ENCODE measurements at places on chromosomes 11 and 22.
A peak's percentile ranks its signal among the peaks of the same experiment; 100 is the strongest.

GRCh38 chr11:115910379-115910778 lies 406.2 kb upstream of the CADM1 start:
- no peaks in the 10 kb centered on the region for H3K36me3 ChIP-seq
- H3K4me3 ChIP-seq = no peak overlapping the region
- no peaks in the 10 kb centered on the region for H3K4me1 ChIP-seq
- H3K27me3 ChIP-seq = no peaks in the 10 kb centered on the region

DNA sequence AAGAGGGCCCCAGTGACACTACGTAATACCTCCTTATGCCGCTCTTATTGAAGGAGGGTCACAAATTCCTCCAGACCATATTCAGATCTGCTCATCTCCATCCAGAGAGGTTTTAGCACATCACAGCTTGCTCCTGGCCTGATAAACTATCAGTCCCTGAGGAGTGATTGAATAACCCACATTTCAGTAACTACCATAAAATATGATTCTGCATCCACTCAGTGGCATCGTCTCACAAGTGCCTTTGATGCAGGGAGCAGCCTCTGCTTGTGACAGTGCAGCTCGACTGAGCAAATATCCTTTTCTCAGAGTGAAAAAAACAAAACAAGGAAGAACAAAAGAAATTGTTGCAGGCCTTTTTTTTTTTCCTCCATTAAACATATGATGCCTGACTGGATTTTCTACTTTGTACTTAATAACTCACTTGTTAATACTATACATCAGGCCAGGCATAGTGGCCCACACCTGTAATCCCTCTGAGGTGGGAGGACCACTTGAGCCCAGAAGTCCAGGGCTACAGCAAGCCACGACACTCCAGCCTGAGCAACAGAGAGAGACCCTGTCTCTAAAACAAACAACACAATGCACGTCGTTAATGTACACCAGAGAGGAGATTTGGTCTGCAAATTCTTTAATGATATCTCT lies 64.5 kb downstream of the DDX10 start:
- no peaks in the 10 kb centered on the region for H3K27me3 ChIP-seq
- peaks cover 10% of the 10 kb centered on the region for H3K36me3 ChIP-seq
- H3K4me1 ChIP-seq = peaks cover 39% of the 10 kb centered on the region
- DNase-seq = no peak
- H3K27ac ChIP-seq = peak overlapping the region; percentile 78

GRCh38 chr11:69865707-69866106 lies 46.5 kb upstream of the FGF3 start:
- H3K27ac ChIP-seq = no peak overlapping the region
- H3K4me1 ChIP-seq = no peaks in the 10 kb centered on the region
- H3K27me3 ChIP-seq = peaks cover 74% of the 10 kb centered on the region
- peaks cover 3% of the 10 kb centered on the region for H3K36me3 ChIP-seq
- no peak overlapping the region for H3K4me3 ChIP-seq

GRCh38 chr22:23751441-23751996 lies 607 bp upstream of the ZNF70 start:
- no peaks in the 10 kb centered on the region for H3K27me3 ChIP-seq
- H3K4me1 ChIP-seq = peaks cover 9% of the 10 kb centered on the region
- peaks cover 2% of the 10 kb centered on the region for H3K36me3 ChIP-seq

DNA sequence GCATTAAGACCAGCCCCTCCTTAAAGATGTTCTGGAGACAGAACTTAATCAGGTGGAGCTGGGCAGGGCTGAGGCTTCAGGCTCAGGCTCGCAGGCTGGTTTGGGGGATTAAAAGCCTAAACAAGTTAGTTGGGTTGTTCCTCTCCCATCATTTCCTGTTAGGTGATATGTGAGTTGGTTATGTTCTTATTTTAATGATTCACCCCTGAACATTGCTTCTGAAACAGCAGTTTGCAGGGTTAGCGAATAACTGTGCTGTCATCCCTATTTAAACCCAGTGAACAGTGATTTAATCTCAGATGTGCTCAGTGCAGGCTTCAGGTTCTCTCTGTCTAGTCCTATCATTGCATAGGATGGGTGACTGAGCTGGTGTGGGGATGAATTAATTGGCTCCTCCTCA lies 47.4 kb upstream of the BIRC3 start:
- H3K36me3 ChIP-seq = peaks cover 3% of the 10 kb centered on the region
- H3K27me3 ChIP-seq = peaks cover 12% of the 10 kb centered on the region
- DNase-seq = no peak
- H3K27ac ChIP-seq = no peak overlapping the region
- no peak overlapping the region for H3K4me3 ChIP-seq

DNA sequence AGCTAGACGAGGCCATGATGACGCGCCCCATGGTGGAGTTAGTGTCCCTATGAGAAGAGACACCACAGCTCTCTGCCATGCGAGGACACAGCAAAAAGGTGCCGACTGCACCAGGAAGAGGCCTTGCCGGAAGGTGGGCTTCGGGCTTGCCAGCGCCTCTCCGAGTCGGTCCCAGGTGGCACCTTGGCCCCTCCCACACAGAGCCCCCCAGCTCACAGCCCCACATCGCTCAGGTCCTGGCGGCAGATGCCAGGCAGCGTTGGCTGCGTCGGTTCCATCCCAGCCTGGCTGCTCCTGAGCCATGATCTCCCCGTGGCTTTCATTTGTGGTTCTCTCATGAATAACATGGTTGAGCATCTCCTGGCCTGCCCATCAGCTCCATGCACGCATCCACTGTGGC lies 24.0 kb downstream of the CHID1 start:
- no peak overlapping the region for H3K27ac ChIP-seq
- no peak overlapping the region for H3K4me3 ChIP-seq
- no peak for DNase-seq
- H3K27me3 ChIP-seq = no peaks in the 10 kb centered on the region
- H3K36me3 ChIP-seq = peaks cover 6% of the 10 kb centered on the region

GRCh38 chr22:20721409-20722218 lies 52.3 kb upstream of the SERPIND1 start:
- H3K4me3 ChIP-seq = no peak overlapping the region
- no peaks in the 10 kb centered on the region for H3K27me3 ChIP-seq
- peaks cover 5% of the 10 kb centered on the region for H3K4me1 ChIP-seq
- DNase-seq = no peak
- H3K27ac ChIP-seq = peak overlapping the region; percentile 71

- H3K27ac ChIP-seq = peak overlapping the region; percentile 47
- no peak overlapping the region for H3K4me3 ChIP-seq
- no peak for DNase-seq
These were observed 131.8 kb downstream of the UVRAG start for GRCh38 chr11:75946531-75947530.

GRCh38 chr11:26193694-26194365 lies 138.1 kb upstream of the ANO3 start:
- H3K36me3 ChIP-seq = no peaks in the 10 kb centered on the region
- H3K27ac ChIP-seq = no peak overlapping the region
- no peak overlapping the region for H3K4me3 ChIP-seq
- DNase-seq = no peak

DNA sequence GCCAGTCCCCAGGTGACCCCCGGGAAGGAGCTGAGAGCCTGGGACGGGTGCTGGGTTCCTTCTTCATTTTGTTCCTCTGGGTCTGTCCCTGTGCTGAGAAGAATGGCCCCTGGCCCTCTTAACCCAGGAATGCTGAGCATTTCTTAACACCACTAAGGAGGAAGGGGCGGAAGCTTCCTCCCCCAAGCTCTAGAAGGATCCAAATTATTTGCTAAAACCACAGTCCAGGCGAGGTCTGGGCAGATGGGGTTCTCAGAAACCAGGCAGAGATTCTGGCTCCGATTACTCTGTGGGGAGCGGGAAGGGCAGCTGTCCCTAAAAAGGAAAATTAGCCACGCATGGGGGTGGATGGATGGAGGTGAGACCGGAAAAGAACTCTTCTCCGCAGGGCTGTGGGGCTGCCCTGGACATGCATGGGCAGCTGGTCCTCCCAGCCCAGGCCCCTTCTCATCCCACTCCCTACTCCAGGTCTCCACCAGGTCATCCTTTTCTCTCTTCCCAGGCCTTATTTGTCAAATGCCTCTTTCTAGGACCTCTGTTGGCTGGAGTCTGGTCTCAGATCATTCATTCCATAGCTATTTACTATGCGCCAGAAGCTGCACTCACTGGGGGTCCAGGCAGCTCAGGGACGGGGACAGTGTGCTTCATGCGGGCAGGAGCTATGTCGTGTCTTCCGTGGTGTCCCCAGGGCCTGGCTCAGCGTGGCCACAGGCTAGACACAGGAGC lies 45.0 kb upstream of the MYH9 start:
- H3K27me3 ChIP-seq = no peaks in the 10 kb centered on the region
- DNase-seq = no peak
- peaks cover 22% of the 10 kb centered on the region for H3K4me1 ChIP-seq
- H3K4me3 ChIP-seq = no peak overlapping the region
- no peaks in the 10 kb centered on the region for H3K36me3 ChIP-seq

DNA sequence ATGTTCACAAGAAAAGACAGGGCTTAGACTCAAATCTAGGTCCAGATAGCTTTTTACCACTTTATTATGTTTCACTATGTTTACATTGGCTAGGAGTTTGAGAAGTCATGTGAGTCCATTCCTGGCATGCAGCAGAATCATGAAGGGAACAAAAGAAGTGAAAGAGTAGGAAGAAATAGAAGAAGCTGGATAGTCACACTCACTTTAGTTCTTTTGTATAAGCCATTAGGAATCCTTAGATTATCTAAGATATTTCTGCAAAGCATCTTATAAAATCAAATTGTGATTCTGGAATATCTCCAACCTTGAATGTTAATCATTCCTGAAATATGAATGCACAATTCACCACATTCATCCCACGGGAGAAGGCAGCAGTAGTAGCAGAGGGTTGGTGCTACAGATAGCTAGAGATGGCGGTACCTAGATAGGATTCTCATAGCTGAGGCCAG lies 31.9 kb downstream of the MAML2 start:
- no peaks in the 10 kb centered on the region for H3K27me3 ChIP-seq
- peaks cover 34% of the 10 kb centered on the region for H3K4me1 ChIP-seq
- no peak for DNase-seq
- H3K36me3 ChIP-seq = no peaks in the 10 kb centered on the region

GRCh38 chr11:59418156-59418555 lies 8.1 kb downstream of the OR5A2 start:
- no peak for DNase-seq
- no peak overlapping the region for H3K27ac ChIP-seq
- peaks cover 68% of the 10 kb centered on the region for H3K27me3 ChIP-seq
- H3K4me3 ChIP-seq = no peak overlapping the region

- H3K27ac ChIP-seq = peak overlapping the region; percentile 54
- no peaks in the 10 kb centered on the region for H3K27me3 ChIP-seq
- peaks cover 2% of the 10 kb centered on the region for H3K36me3 ChIP-seq
- peaks cover 5% of the 10 kb centered on the region for H3K4me1 ChIP-seq
- no peak for DNase-seq
These were observed 21.1 kb upstream of the KLHL35 start for GRCh38 chr11:75453916-75454655.

DNA sequence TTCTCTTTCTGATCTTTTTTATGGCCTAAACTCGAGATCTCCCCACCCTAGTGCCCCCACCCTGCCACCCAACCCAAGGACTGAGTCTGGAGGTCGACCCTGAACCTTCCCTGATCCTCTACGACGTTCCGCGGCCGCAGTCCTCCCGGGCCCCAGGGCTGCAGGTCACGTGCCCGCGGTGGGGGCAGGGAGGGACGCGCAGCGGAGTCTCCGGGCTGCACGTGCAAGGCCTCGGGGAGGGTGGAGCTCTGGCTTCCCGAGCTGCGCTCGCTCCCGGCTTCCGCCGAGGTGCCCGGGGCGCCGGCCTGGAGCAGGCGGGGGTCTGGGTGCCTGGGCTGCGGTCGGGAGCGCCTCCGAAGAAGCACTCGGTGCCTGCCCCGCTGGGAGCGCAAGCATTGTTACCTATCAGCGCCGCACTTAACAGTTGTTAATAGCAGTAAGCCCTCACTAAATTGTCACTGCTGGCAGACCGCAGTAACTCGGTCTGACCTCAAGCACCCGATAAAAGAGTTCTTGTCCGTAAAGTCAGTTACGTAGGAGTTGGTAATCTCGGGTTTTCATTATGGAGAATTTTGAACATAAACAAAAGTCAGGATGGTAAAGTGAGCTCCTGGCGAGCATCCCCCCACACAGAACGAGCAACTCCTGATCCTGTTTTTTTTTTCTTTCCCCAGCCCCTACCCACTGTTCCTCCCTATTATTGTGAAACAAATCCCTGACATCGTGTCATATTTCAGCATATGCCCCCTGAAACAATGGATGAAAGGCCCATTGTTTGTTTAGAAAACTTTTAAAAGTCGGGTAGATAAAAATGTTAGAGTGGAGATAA lies 69.7 kb upstream of the EP300 start:
- DNase-seq = peak; percentile 68
- peaks cover 2% of the 10 kb centered on the region for H3K36me3 ChIP-seq

- H3K27ac ChIP-seq = no peak overlapping the region
- H3K27me3 ChIP-seq = peaks cover 48% of the 10 kb centered on the region
- no peaks in the 10 kb centered on the region for H3K36me3 ChIP-seq
- no peak for DNase-seq
These were observed 130.0 kb downstream of the EHF start for GRCh38 chr11:34750692-34751405.

GRCh38 chr22:49266561-49267519 lies 560.8 kb downstream of the BRD1 start:
- peaks cover 44% of the 10 kb centered on the region for H3K27me3 ChIP-seq
- no peak overlapping the region for H3K4me3 ChIP-seq
- no peaks in the 10 kb centered on the region for H3K36me3 ChIP-seq
- H3K4me1 ChIP-seq = peaks cover 5% of the 10 kb centered on the region
- no peak for DNase-seq
- H3K27ac ChIP-seq = no peak overlapping the region

DNA sequence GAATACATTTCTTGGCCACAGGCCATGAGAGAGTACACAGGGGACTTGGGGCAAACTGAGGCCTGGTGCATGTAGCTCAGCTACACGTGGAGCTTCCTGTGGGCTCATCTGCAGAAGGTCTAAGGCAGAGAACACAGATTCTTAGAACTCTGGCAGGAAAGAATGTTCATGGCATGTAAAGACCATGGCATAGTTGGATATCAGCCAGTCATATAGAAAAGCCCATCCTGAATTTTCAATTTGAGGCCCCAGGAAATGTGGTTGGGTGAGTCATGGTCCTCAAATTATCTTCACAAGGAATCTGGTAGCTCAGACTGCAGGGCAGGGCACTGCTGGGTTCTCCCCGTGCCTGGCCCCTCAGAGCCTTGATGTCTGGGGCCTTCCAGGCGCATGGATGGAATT lies 13.7 kb upstream of the ST3GAL4 start:
- peaks cover 6% of the 10 kb centered on the region for H3K4me1 ChIP-seq
- H3K27me3 ChIP-seq = no peaks in the 10 kb centered on the region
- no peak overlapping the region for H3K4me3 ChIP-seq
- H3K27ac ChIP-seq = peak overlapping the region; percentile 4
- DNase-seq = no peak
- H3K36me3 ChIP-seq = peaks cover 4% of the 10 kb centered on the region

DNA sequence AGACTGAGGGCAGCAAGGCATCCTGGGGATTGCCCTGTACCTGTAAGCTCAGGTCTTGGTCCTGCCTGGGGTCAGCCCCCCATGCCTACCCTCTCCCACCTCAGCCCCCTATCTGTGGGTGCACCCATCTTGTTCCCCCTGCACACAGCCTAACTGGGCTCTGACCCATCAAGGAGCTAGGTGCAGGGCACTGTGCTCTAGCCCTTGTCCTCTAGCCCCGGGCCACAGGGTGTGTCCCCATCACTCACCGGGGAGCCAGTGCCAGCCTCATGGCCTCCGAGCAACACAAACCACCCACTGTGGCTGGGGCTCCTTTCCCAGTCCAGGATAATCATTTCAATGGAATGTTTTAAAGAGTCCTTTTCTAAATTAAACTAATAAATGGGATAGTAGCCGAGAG lies 293.9 kb upstream of the PLET1 start:
- H3K4me3 ChIP-seq = no peak overlapping the region
- DNase-seq = no peak
- no peak overlapping the region for H3K27ac ChIP-seq
- peaks cover 2% of the 10 kb centered on the region for H3K4me1 ChIP-seq

GRCh38 chr11:88402192-88402715 lies 64.7 kb upstream of the CTSC start:
- H3K27me3 ChIP-seq = no peaks in the 10 kb centered on the region
- no peak for DNase-seq
- H3K27ac ChIP-seq = no peak overlapping the region

Measured in T-helper 17 cell (primary cell).